ENCODE measurements at places on chromosomes 12 and 14.

GRCh38 chr14:57687416-57687815 lies 178.5 kb downstream of the SLC35F4 start:
- no peak for DNase-seq

- no peak for DNase-seq
These were observed 192.4 kb downstream of the FUT8 start for GRCh38 chr14:65604936-65605335.

GRCh38 chr12:28925719-28926376 lies 223.2 kb upstream of the FAR2 start:
- no peak for DNase-seq

- DNase-seq = no peak
These were observed 2.9 kb downstream of the DDX51 start for GRCh38 chr12:132140918-132141841.

DNA sequence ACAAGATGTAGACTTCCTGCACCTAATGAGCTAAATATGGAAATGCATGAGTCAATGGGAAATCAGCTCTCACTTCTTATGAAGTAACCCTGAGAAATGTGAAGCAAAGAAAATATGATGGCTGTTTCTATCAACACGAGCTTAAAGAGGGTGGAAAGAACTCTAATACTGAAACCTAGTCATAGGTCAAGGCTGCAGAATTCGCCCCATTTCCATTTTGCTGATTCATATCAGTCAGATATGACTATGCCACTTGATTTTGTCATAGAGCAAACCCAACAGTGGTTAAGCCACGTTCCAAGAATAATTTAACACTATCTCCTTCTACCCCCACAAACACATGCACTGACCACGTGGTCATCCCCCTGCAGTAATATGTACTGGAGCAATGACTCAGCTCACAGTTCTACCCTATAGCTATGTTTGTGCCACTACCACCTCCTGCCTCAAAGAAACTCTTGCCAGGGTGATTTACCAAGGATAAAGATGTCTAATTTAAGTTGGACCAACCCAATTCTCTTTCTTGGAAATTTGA lies 157.5 kb downstream of the TMTC3 start:
- peak; percentile 94 for DNase-seq

DNA sequence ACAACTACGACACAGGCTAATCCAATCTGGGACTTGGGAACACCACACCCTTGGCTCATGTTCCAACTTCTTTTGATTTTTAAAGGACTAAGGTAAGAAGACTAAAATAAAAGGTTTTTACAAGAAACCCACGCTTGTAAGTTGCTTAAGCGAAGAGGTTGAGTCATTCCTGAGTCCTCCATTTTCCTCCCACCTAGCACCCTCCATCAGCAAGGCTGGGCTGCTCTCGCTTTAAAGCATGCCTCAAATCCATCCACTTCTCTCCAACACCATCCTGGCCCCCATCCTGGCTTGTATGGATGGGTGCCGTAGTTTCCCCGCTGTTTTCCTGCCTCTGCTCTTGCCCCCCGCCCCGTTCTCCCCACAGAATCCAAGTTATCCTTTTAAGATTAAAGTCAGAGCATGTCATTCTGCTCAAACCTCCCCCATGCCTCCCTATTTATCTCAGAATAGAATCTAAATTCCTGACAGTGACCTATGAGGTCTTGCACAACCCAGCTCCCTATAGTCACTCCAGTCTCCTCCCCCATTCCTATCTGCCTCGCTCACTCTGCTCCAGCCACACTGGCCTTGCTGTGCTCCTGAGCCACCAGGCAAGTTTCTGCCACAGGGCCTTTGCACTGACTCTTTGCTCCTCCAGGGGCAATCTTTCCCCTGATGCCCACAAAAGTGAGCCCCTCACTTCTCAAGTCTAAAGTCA lies 34.5 kb downstream of the SCARB1 start:
- DNase-seq = peak; percentile 55

GRCh38 chr12:131333621-131334440 lies 377.1 kb upstream of the SFSWAP start:
- DNase-seq = no peak

- DNase-seq = no peak
These were observed 16.4 kb downstream of the OTUB2 start for GRCh38 chr14:94042433-94043091.

- DNase-seq = no peak
These were observed 120.5 kb downstream of the AKAP6 start for GRCh38 chr14:32449648-32450047.

GRCh38 chr12:107684990-107685359 lies 624 bp upstream of the PWP1 start:
- peak; percentile 23 for DNase-seq

DNA sequence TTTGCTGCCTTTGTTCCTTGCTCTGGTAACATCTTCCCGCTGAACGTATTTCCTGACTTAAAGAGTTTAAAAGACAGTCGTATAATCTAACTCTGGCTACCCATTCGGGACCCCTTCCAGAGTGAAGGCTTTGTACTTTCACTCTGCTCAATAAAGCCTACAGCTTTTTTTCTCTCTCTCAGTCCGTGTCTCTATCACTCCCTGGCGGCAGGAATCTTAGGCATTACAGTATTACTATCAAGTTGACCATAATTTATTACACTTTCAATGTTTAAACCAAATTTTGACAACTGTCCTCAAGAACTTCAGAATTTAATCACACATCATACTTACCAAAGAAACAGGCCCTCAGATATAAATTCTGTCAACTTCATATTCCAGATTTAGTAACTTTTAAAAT lies 967.9 kb downstream of the FSCB start:
- DNase-seq = no peak

DNA sequence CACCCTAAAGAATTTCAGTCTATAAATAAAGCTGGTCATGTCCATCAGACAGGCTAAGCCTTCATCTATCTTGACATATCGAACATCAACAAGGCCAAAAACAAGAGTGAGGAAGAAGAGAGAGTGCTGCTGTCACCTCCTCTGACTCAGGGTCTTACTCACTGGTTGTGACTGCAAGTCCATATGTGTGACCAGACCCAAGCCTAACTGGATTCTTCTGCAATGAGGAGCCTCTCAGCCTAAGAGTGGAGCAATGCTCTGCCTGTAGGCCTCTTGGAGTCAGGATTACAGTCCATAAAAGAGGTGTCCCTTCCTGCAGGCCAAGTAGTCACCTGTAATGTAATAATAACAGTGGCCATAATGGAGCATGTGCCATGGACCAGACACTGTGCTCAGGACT lies 121.2 kb upstream of the SLC35F4 start:
- no peak for DNase-seq

GRCh38 chr12:31591380-31591901 lies 505 bp upstream of the DENND5B start:
- DNase-seq = no peak

DNA sequence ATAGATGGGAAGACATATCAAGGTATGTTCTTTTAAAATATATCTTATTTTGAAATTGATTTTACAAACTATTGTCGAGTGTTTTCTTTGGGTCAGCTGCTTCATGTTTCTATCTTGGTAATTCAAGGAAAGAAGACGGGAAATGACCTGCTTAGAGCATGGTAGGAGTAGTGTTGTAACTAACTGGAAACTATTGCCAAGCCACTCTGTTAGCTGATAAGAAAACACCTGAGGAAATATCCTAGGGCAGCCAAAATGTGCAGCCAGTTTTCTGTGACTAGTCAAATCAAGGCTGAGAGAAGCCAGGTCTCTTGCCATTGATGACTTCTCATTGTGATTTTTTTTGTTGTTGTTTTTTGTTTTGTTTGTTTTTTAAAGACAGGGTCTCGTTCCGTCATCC lies 30.2 kb downstream of the METAP2 start:
- no peak for DNase-seq

DNA sequence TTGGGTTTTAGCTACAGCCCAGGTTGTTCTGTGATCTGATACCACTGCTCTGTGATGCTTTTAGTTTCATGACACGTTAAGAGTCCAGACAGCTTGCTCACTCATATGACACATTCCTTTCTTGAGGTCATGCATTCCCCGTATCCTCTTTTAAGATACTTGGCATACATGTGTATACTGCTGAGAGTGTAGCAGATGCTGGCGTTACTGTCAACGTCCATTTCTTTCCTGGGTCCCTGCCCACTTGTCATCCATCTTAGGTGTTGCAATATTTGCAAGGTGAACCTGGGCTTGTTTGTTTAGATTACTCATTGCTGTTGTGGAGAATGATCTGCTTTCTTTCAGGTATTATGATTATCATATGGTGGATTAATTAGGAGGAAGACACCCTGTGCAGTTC lies 9.1 kb upstream of the EMP1 start:
- DNase-seq = no peak

DNA sequence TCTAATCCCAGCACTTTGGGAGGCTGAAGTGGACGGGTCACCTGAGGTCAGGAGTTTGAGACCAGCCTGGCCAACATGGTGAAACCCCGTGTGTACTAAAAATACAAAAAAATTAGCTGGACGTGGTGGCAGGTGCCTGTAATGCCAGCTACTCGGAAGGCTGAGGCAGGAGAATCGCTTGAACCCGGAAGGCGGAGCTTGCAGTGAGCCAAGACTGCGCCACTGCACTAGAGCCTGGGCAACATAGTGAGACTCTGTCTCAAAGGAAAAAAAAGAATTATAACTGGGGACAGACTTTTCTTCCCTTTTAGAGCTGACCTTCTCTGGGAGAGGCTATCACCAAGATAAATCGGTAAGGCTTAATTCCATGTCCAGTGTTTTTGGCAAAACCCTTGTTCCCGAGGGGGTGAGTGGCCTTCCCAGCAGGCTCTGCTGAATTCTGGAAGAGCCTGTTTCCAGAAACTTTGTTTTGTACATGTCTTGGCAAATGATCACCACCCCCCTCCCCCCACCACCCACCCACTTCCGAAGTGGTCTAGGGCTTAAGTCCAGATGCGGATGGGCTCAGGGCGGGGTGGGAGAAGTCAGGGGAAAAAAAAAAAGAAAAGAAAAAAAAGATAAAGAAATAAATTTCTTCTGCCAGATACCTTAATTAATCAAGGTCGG lies 32.3 kb upstream of the DEGS2 start:
- DNase-seq = no peak

DNA sequence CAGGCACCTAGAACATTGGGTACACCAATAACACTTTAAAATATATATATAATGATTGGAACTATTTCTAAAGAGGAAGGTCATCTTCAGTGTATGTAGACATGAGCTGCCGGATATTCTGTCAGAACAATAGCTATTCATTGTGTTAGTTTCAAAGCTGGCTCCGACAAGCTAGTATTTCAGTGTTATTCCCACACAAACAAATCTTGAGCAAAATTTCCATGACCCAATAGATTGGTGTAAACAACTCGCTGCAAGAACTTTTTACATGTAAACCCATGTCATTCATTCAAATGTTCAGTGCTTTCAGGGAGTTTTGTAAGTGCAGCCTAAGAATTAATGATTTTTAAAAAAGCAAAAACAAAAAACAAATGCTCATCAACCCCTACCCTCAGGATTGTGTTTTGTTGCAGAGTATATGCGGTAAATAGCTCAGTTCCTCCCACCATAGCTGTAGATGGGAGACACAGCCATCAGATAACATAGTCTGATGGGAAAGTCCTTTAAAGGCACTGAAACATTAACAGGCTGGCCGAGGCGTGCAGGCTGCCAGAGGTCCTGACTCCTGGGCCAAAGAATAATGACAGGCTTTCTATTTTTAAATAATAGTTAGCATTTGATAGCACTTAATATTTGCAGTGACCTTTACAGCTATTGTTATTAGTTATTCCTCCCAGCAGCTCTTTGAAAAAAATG lies 150.3 kb upstream of the ARHGAP5 start:
- no peak for DNase-seq

- DNase-seq = no peak
These were observed 1.3 kb downstream of the DTX1 start for GRCh38 chr12:113057565-113058485.

DNA sequence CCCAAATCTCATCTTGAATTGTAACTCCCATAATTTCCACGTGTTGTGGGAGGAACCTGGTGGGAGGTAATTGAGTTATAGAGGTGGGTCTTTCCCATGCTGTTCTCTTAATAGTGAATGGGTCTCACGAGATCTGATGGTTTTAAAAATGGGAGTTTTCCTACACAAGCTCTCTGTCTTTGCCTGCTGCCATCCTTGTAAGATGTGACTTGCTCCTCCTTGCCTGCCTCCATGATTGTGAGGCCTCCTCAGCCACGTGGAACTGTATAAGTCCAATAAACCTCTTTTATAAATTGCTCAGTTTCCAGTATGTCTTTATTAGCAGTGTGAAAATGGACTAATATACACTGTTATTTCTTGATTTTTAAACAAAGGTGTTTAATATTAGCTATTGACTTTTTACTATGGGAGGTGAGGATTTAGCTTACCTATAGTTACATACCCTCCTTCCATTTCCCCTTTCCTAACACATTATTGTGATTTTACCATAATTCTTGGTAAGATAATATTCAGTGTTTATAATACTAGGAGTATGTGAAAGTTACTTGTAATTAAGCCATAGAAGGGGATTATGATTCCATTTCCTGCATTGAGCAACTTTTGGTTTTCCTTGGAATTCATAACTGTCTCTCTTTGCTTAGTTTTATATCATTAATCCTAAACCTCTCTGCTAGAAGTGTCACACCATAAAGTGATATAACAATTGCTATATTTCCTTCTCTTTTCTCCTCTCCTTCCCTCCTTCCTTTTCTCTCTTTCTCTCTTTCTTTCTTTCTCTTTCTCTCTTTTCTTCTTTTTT lies 151.0 kb upstream of the KRAS start:
- DNase-seq = no peak

DNA sequence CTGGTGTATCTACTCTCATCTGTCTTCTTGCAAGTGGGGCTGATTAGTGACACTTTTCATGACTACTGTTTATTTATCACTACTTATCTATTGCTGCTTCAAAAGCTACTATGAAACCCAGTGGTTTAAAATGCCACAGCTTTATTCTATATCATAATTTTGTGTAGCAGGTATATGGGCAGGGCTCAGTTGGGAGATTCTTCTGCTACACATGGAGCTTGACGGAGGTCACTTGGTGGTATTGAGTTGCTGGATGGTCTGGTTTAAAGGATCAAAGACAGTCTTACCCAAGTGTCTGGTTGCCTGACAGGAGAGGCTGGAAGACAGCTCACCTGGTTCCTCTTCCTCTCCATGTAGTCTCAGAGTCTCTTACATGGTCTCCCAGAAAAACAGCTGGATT lies 222.7 kb downstream of the TMEM132D start:
- DNase-seq = no peak

GRCh38 chr14:96304956-96305355 lies 48.9 kb downstream of the BDKRB1 start:
- DNase-seq = no peak

- DNase-seq = no peak
These were observed 26.3 kb downstream of the LRTM2 start for GRCh38 chr12:1846421-1847405.

GRCh38 chr14:34843011-34843554 lies 32.1 kb downstream of the BAZ1A start:
- peak; percentile 73 for DNase-seq

DNA sequence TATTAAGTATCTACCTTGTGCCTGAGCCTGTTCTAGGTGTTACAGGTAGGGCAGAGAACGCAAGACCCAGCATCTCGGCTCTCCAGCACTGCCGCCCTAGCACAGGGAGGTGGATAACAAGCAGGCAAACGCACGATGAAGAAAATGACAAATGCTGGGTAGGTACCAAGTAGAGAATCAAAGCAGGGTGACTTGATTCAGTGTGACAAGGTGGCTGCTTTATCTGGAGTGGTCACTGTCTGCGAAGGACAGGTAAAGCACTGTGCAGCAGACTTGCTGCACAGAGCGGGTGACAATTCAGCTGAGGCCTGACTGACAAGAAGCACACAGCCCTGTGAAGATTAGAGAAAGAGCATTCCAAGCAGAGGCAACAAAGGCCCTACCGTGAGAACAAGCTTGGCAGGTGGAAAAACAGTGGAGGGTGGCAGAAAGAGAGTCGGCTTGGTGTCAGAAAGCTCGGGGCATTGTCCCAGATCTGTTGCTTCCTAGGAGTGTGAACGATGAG lies 12.9 kb downstream of the PRKCH start:
- DNase-seq = no peak

Measured in epithelial cell of proximal tubule (primary cell).